Uterine smooth muscle cell (primary cell): ENCODE measurements at places on chromosomes 2 and 18. TPM values are rescaled to one million over a fixed set of nuclear protein-coding genes. Genes with fewer than 3 reads are reported as not detected.

Gene DPYSL5
- not detected in 2 replicates for total RNA-seq

Gene SNORC
- 0.44 and 1.2 TPM in 2 replicates for total RNA-seq

Gene MARCO
- total RNA-seq, result not detected in 2 replicates

Gene PRKAG3
- not detected in 2 replicates for total RNA-seq

Gene GPR55
- under 0.01 TPM in 1 of 2 replicates, not detected in the other for total RNA-seq

Gene FLACC1
- total RNA-seq, result 1.4 and 2.0 TPM in 2 replicates

Gene SNED1
- total RNA-seq, result 4.5 and 7.5 TPM in 2 replicates

Gene UBXN4
- total RNA-seq, result 83.4 and 95.3 TPM in 2 replicates

Gene RMC1
- total RNA-seq, result 34.0 and 37.8 TPM in 2 replicates

Gene ZBTB7C
- not detected in 2 replicates for total RNA-seq

Gene MLPH
- total RNA-seq, result 29.1 and 110 TPM in 2 replicates

Gene CNOT11
- 18.0 and 21.0 TPM in 2 replicates for total RNA-seq

Gene GALNT14
- total RNA-seq, result 0.33 and 1.2 TPM in 2 replicates

Gene GALNT5
- total RNA-seq, result 1.8 and 7.2 TPM in 2 replicates

Gene ABCG8
- not detected in 2 replicates for total RNA-seq

Gene RNF25
- total RNA-seq, result 22.5 and 31.2 TPM in 2 replicates

Gene SCN9A
- total RNA-seq, result 24.0 and 43.0 TPM in 2 replicates

Gene RGPD3
- 0.33 and 0.37 TPM in 2 replicates for total RNA-seq

Gene PER2
- total RNA-seq, result 7.2 and 7.4 TPM in 2 replicates

Gene MAP3K19
- not detected in 2 replicates for total RNA-seq
